ENCODE measurements at places on chromosomes 1 and 21. TPM values are rescaled to one million over a fixed set of nuclear protein-coding genes. Genes with fewer than 3 reads are reported as not detected.

AUNIP gene
- total RNA-seq = 0.47 TPM

GJA4 gene
- total RNA-seq = 19.7 TPM

DENND2D gene
- 1.9 TPM for total RNA-seq

EXTL1 gene
- 2.8 TPM for total RNA-seq

TTC22 gene
- not detected for total RNA-seq

CASQ2 gene
- total RNA-seq = 74.3 TPM

GPATCH4 gene
- 30.6 TPM for total RNA-seq

ST6GALNAC3 gene
- total RNA-seq = 2.3 TPM

DHX9 gene
- total RNA-seq = 55.9 TPM

ZYG11A gene
- total RNA-seq = not detected

ZMYND12 gene
- total RNA-seq = 0.76 TPM

GPR157 gene
- total RNA-seq = 49.5 TPM

CDC20 gene
- not detected for total RNA-seq

IL24 gene
- not detected for total RNA-seq

TAF1A gene
- 2.7 TPM for total RNA-seq

ITLN2 gene
- total RNA-seq = not detected
